Stimulated activated CD8-positive, alpha-beta memory T cell treated with anti-CD3 and anti-CD28 coated beads, Interleukin-2, amount 100 ng/mL, for 1 hour (primary cell): ENCODE measurements at places on chromosomes 7 and 10.
A peak's percentile ranks its signal among the peaks of the same experiment; 100 is the strongest.

- no peak for DNase-seq
Measured at GRCh38 chr10:115093776-115094408, 727 bp downstream of the ATRNL1 start.

GRCh38 chr7:148255333-148255732, 335.2 kb upstream of the C7orf33 start:
- DNase-seq, result no peak

GRCh38 chr7:28029051-28029450, 151.5 kb downstream of the JAZF1 start:
- no peak for DNase-seq

DNA sequence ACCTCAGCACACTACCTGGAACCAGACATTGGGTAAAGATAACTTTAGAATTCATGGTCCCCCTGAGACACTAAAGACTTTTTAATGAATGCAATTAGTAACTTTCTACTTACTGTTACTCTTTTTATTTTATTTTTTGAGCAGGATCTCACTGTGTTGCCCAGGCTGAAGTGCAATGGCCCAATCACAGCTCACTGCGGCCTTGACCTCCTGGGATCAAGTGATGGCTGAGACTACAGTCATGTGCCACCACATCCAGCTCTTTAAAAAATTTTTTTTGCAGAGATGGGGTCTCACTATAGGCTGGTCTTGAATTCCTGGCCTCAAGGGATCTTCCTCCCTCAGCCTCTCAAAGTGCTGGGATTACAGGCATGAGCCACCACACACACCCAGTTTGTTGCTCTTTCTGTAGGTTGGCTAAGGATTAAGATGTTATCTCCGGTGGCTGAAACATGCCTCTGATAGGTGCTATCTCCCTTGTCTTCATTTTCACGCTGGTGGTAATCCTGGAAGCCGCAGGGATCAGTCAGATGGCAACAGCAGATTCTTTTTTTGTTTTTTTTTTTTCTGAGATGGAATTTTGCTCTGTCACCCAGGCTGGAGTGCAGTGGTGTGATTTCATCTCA, 128.3 kb downstream of the TCF7L2 start:
- DNase-seq, result no peak

DNA sequence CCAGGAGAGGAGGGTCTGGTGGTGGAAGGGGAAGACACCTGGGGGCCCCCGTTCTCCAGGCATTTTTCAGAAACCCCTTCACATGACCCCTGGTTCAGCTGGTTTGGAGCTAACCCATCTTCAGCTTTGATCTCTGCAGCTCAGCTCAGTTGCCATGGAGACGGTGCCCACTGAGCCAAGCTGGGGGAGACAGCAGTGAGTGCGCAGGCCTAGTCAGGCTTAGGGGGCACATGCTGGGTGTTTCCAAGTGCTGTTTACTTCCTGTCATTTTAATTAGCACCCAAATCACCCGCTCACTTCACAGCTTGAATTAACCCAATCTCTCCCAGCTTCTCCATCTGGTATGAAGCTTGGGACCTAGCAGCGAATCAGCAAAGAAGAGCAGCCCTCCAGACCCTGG, 9.0 kb downstream of the SPOCK2 start:
- peak; percentile 44 for DNase-seq

DNA sequence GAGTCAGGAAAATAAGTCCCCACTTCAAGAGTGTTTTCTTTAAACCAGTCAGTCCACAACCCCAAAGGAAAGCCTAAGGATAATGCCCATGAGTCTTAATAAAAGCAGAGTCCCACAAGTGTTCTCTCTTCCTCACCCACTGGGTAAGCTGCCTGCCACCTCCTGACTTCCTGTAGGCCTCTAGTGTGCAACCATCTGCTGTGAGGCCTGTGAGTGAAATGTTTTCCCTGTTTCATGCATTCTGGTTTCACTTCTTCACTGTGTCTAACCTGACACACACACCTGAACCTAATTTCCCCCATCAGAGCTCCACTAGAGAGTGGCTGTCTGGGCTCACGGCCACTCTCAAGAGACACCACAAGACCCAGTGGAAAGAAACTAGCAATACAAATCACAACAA, 38.9 kb upstream of the GDF10 start:
- no peak for DNase-seq

DNA sequence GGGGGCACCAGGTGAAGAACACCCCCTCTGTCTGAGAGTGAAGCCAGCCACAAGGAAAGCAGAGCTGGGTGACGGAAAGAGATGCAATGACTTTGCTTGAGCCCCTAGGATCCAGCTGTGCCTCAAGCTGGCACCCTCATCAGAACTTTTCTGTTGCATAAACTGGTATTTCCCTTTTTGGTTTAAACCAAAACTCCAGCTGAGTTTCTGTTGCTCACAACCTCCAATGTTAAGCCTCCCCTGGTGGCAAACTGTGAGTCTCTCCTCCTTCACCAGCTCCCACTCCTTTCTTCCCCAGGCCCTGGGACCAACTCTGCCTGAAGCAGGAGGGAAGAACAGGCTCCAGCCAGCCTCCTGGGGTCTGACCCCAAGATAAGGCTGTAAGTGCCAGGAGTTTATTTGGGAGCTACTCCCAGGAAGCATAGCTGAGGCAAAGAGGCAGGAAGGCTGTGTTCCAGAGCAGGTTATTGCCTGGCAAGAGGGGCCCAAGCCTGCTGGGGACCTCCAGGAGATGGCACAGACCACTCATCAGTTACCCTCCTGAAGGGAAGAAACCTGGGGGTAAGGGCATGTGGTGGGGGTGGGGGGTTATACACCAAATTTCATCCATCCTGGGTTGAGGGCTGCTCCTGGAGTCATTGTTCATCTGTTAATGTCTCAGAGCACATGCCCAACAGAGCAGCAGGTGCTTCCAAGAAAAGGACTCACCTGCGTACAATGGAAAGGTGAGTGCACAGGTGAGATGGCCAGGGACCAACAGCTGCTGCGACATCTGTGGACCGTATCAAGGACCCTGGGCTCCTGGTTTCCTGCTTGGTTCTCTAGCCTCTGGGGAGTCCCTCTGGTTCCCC, 73.3 kb upstream of the NANOS1 start:
- no peak for DNase-seq
